Prostate gland (tissue), 2 donors: ENCODE measurements at places on chromosomes 16 and 17. TPM values are rescaled to one million over a fixed set of nuclear protein-coding genes. Genes with fewer than 3 reads are reported as not detected.

Gene C1QL1
- 0.87 TPM for total RNA-seq

Gene KCNJ18
- total RNA-seq: not detected

Gene OTOA
- 0.68 TPM for total RNA-seq

Gene FNDC8
- total RNA-seq: not detected

Gene DPEP2
- total RNA-seq: 2.4 TPM

Gene RAB34
- 165 TPM for total RNA-seq

Gene GNAO1
- total RNA-seq: 6.1 TPM

Gene NT5M
- total RNA-seq: 7.6 TPM

Gene CTRB1
- total RNA-seq: not detected

Gene TMEM101
- total RNA-seq: 51.6 TPM

Gene TAT
- not detected for total RNA-seq

Gene SPEM3
- total RNA-seq: 0.11 TPM

Gene GNG13
- not detected for total RNA-seq

Gene FOXK2
- total RNA-seq: 85.5 TPM

Gene CACNG4
- 12.9 TPM for total RNA-seq

Gene IL21R
- 0.32 TPM for total RNA-seq

Gene CRHR1
- total RNA-seq: 2.1 TPM

Gene SLC6A2
- total RNA-seq: 2.6 TPM

Gene SLFN14
- total RNA-seq: not detected

Gene CHST5
- total RNA-seq: 0.23 TPM
